ENCODE measurements at places on chromosomes 4 and X.

DNA sequence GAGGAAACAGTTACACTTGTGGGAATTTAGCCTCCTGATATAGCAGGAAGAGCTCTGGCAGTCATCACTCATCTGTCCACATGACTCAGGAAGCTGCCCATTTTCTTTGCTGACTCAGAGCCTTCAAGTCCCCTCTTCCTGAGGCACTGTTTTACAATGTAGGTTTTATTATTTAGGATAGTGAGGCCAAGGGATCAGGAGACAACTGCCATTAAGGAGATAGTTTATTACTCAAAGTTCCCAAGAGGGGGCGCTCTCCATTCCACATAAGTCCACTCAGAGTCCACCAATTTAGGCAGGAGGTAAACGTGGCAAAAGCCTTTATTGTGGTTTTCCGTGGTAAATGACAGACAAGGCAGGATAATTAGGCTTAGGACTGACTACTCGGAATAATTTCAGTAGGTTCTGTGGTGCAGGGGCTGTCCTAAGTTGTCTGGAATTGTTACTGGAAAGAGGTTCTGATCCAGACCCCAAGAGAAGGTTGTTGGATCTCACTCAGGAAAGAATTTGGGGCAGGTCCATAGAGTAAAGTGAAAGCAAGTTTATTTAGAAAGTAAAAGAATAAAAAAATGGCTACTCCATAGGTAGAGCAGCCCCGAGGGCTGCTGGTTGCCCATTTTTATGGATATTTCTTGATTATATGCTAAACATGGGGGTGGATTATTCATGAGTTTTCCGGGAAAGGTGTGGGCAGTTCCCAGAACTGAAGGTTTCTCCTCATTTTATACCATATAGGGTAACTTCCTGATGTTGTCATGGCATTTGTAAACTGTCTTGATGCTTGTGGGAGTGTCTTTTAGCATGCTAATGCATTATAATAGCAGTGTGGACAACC, 96.0 kb upstream of the RAB40AL start:
- no peak for DNase-seq

DNA sequence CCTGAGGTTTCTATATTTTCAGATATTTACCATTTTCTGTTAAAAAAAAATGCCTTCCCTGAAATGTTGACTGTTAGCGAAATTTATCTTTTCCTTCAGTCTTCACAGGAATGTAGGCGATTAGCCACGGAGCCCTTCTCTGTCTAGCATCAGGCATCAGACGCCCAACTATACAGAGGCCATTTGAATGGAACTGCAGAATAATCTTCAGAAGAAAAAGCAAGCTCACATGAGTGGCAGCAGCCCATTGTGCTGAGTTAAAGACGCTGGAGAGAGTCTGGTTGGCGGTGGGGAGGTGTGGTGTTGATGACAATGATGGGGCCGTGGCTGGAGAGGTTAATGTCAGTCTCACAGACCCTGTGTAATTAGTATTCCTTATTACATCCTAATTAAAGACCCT, 196.8 kb upstream of the LEF1 start:
- no peak for DNase-seq

GRCh38 chr4:40479378-40479777, 144.2 kb downstream of the CHRNA9 start:
- DNase-seq, result no peak

- no peak for DNase-seq
These were observed 229.6 kb upstream of the AGTR2 start for GRCh38 chrX:115940888-115941332.

DNA sequence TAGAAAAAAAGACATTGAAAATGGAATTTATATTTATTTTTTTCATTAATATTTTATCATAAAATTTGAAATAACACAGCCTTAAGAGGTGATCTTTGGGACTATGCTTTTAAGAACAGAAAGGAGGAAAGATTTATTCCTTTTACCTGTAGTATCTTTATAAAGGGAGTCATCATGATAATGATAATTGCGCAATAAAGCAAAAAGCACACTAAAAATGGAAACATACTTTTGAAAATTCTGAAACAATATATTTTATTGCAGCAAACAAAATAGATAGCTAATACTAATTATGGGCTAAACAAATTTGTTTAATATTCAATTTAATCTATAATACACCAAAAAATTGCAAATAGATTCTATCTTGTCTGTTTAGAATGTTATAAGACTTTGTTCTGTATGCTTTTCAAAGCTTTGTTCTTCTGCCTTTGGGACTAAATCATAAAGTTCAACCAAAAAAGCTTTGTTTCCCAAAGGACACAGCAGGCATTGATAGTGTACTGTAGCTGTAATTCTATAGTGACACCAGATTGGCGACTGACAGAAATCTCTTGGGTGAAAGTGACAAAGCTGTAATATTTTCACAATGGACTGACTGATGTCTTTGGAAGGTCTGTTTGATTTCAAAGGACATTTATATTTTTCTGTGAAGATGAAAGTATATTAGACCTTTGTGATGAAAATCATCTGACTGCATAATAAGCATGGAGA, 2156.6 kb upstream of the TENM3 start:
- no peak for DNase-seq

GRCh38 chrX:105910563-105911105, 88.3 kb downstream of the NRK start:
- no peak for DNase-seq

GRCh38 chrX:123647244-123647643, 85.6 kb downstream of the THOC2 start:
- no peak for DNase-seq

DNA sequence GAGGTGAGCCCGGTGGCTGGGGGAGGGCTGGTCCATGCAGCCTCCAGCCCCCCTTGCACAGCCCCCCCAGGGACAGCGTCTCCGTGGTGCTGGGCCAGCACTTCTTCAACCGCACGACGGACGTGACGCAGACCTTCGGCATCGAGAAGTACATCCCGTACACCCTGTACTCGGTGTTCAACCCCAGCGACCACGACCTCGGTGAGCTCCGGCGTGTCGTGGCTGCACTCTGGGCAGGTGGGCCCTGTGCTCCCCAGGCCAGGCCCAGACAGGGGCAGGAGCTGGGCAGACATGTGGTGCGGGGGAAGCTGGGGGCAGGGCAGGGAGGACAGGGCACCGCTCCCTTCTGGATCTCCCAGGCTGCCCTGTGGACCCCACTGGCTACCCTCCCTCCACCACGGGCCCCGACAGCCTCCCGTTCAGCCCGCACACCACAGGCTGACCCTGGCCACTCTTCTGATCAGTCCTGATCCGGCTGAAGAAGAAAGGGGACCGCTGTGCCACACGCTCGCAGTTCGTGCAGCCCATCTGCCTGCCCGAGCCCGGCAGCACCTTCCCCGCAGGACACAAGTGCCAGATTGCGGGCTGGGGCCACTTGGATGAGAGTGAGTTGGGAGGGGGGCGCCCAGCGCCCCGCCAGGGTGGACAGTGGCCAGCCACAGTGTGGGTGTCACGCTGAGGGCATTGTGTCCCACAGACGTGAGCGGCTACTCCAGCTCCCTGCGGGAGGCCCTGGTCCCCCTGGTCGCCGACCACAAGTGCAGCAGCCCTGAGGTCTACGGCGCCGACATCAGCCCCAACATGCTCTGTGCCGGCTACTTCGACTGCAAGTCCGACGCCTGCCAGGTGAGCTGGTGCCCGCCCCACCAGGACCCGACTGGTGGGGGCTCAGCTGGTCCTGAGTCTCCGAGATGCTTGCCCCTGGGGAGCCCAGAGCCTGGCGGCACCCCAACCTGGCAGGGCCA, 5.9 kb downstream of the HGFAC start:
- DNase-seq, result no peak

GRCh38 chr4:109989618-109990017, 76.9 kb downstream of the EGF start:
- DNase-seq, result no peak

DNA sequence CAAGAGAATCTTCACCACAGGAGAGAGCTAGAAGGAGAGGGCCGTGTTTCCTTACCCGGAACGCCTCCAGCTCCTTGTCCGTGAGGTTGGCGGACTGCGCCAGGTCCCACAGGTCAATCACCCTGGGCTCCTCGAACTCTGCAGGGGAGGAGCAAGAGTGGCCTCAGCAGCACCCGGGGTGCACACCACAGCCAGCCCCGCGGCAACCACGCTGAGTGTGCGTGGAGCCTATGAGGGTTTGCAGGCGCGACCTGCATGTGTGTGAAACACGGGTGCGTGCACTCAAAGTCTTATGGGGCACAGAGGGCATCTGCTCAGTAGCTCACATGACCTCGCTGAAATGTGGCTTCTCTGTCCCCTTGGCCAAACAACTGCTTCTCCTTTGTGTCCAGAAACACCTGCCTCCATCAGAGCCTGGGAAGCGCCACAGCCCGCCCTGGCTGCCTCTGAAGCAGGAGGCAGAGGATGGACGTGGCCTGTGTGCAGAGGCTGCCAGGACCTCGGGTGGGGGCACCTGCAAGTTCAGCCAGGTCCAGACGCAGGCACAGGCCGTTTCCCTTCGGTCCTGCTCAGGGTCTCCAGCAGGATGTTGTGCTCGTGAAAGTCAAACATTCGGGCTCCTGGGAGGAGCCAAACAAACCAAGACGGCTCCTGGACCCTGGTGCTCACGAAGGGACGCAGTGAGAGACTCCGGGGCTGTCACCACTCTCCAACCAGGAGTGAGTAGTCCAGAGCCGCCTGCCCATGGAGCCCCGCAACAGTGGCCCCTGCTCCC, 16.0 kb downstream of the LRPAP1 start:
- DNase-seq, result no peak

DNA sequence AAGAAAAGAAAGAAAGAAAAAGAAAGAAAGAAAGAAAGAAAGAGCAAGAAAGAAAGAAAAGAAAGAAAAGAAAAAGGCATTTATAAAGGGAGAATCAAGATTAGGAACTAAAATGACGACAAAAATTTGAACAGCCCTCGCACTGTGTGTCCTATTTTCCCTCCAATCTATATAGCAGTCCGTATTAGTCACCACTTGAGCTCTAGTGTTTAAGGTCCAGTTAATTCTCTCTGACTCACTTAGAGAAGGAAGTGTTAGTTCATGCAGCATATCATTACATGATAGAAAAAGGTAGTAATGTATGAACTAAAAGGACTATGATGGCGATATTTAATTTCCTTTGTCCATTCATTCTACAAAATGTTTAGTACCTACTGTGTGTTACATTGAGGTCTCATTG, 122.7 kb downstream of the CBLL2 start:
- DNase-seq, result no peak

- no peak for DNase-seq
These were observed 373.8 kb downstream of the OPHN1 start for GRCh38 chrX:68059469-68059868.

- DNase-seq, result no peak
These were observed 73.0 kb upstream of the WDFY3 start for GRCh38 chr4:85039526-85039925.

DNA sequence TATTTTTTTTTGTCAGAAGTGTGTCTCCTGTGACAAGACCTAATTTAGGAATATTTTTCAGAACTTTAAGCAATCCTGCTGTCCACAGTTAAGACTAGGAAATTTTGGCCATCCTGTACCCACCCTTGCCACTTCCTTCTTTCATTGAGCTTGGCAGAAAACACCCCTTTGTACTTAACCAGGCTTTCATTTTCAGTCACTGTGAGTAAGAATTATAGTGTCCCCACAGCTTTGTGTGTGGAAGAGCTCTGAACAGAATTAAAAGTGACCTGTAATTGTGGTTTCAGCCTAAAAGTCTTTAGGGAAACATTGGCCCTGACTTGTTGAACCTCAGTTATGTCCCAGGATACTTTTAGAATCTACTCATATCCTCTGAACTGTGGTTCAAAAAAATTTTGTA, 153.7 kb upstream of the BMP3 start:
- DNase-seq, result no peak

- no peak for DNase-seq
These were observed 53.9 kb downstream of the CPZ start for GRCh38 chr4:8646296-8647093.

DNA sequence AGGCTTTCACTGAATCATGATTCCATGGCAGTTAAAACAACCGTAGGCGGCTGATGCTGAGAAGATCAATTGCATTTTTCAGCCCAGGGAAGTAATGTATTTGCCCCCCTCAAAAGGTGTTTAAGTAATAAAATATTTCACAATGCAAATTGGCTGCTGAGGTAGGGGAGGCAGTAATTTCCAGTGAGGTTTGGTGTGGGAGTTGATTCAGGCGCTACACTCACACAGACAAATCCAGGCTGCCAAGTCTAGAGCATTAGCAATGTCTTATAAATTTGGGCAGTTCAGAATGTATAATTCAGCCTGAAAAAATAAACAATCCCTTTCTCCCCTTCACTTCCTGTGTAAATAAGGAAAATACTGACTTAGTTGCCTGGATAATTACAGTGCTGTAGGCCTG, 461.7 kb downstream of the IDS start:
- DNase-seq, result no peak

GRCh38 chrX:133958997-133959688, 26.3 kb downstream of the GPC3 start:
- no peak for DNase-seq

- no peak for DNase-seq
These were observed 73.4 kb upstream of the MAGEB2 start for GRCh38 chrX:30141966-30142365.

GRCh38 chr4:29058531-29058930, 1661.6 kb upstream of the PCDH7 start:
- DNase-seq, result no peak

DNA sequence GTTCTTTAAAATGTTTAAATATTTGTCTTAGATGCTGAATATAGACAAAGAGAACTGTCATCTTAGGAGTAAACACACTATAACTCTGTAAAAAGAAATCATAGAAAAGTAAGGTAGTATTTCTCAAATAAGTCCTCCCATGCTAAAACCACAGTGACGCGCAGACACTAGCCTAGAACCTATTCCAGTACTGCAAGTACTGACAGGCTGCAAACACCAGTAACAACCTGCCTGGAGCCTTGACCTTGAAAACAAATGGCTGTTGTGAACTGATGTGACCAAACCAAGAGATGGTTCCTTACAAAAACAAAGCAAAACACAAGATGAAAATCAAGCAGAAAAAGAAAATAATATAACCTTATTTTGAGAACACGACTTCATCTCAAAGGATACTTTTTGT, 8.5 kb downstream of the TIFA start:
- DNase-seq, result no peak

GRCh38 chr4:87388901-87389300, 2.1 kb downstream of the HSD17B11 start:
- DNase-seq, result no peak

DNA sequence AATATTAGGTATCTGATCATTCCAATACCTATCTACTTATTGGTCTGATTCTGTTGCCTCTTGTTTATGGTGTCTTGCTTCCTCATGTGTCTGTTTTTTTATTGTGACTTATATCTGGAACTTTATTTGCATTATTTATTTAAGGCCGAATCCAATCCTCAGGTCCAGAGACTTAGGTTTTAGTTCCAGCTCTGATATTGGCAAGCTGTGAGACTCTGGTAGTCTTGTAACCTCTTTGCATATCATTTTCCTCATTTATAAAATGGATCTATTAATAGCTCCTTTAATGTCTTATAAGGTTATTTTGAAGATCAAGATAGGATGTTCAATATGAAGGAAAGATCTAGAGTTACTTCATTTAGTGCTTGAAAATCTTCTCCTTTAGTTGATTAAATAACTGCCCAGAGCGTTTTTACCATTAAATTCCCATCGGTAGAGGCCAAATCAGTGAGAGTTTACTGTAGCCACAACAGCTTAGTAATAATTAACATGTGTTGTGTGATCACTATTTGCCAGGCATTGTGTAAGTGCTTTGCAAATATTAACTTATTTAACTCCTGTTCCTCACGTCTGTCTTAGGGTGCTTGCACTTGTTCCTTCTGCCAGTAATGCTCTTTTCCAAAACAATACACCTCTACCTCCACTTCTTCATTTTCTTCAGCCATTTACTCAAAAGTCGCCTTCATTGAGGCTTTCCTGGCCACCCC, 82.2 kb downstream of the CC2D2A start:
- no peak for DNase-seq

Data from stimulated activated CD4-positive, alpha-beta T cell treated with anti-CD3 and anti-CD28 coated beads, Interleukin-4, amount 100 ng/mL, for 1 hour (primary cell).